Activated CD4-positive, alpha-beta T cell treated with anti-CD3 and anti-CD28 coated beads, Interleukin-2, amount 10 ng/mL, durations not matched to agents 24 days and 14 days (primary cell): ENCODE measurements at places on chromosomes 5 and 9. TPM values are rescaled to one million over a fixed set of nuclear protein-coding genes. Genes with fewer than 3 reads are reported as not detected.

Gene PCDHB9
- total RNA-seq, result not detected in 2 replicates

- no peak for DNase-seq
Measured at GRCh38 chr9:85511746-85512145, 230.0 kb downstream of the AGTPBP1 start.

DNA sequence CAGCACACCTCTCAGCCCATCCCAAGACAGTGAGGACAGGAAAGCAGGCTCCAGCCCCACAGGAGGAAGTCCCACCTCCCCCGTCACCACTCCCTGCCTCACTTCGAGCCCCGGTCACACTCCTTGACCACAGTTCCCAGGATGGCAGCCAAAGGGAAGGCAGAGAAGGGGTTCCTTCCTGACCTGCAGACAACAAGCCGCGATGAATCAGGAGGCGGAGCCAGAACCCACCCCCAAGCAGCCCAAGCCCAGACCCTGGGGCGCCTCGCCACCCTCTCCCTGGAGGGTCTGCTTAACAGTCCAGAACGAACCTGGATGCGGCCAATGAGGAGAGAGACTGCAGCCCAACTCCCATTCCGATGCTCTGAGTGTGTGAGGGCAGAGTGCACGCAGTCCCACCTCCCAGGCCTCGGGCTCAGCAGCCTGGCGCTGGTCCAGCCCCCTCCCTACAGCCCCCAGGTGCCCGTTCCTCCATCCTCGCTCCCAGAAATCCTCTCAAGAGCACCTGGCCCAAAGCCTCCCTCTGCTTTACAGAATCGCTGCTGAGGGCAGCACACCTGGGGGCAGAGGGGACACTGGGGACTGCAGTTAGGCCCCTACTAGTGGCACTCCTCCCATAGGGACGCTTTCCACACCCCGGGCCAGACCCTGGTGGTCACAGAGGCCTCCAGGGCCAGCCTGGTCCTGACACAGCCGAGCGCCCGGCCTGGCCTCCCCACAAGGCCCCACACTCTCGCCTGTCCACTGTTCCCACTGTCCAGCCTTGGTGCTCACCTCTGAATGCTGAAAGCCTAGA is 69.6 kb upstream of the LRRTM2 start:
- DNase-seq, result no peak

- no peak for DNase-seq
Measured at GRCh38 chr5:107873877-107874276, 203.1 kb upstream of the EFNA5 start.

GRCh38 chr9:68530618-68531017 is 10.1 kb downstream of the TMEM252 start:
- DNase-seq, result no peak

GRCh38 chr5:96470785-96471184 is 37.7 kb upstream of the PCSK1 start:
- DNase-seq, result no peak

- no peak for DNase-seq
Measured at GRCh38 chr5:149260761-149261160, 10.9 kb upstream of the AFAP1L1 start.

DNA sequence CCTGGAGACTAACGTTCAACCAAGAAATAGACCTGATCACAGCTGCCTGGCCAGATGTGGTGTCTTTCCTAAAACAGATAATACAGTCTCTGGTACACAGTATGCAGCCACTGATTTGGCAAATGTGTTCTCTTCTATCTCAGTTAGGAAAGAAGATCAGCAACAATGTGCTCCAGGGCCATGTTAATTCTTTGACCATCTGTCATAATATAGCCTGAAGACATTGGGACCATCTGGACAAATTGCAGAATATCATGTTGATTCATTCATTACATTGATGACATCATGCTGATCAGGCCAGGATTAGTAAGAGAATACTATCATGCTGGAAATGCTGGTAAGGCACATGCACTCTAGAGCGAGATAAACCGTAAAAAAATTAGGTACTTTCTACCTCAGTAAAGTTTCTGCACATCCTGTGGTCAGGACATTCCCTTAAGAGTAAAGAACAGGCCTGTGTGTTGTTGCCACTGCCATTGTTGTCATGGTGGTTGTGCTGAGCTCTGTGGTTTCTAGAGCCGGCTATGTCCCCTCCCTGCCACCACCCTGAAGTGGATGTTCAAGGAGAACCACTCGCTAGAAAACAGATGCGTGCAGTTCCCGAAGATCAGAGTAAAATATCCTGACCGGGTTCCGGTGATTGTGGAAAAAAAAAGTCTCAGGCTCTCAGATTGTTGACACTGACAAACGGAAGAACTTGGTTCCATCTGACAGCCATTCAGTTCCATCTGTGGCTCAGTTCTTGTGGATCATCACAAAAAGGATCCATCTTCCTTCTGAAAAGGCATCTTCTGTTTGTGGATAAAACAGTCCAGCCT is 6.4 kb upstream of the JMY start:
- DNase-seq, result peak; percentile 76

Gene MAPKAP1
- total RNA-seq, result 104 and 123 TPM in 2 replicates

DNA sequence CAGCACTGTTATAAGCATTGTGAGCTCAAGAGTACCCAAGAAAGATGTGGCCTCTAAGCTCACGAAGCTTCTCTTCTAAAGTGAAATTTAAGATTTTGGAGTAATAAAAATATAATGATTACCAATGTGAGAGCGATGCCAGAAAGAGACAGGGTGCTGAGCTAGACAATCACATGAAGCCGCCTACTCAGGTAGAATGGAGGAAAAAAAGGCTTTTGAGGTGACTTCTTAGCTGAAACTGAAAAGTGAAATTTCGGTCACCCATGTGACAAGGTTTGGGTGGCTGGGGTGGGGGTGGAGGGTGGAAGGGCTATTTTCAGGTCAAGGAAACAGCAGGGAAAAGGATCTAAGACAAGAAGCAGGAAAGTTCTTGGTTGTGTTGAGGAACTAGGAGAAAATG is 388.2 kb upstream of the WWC1 start:
- no peak for DNase-seq

Gene SLC12A7
- 32.1 and 33.4 TPM in 2 replicates for total RNA-seq

DNA sequence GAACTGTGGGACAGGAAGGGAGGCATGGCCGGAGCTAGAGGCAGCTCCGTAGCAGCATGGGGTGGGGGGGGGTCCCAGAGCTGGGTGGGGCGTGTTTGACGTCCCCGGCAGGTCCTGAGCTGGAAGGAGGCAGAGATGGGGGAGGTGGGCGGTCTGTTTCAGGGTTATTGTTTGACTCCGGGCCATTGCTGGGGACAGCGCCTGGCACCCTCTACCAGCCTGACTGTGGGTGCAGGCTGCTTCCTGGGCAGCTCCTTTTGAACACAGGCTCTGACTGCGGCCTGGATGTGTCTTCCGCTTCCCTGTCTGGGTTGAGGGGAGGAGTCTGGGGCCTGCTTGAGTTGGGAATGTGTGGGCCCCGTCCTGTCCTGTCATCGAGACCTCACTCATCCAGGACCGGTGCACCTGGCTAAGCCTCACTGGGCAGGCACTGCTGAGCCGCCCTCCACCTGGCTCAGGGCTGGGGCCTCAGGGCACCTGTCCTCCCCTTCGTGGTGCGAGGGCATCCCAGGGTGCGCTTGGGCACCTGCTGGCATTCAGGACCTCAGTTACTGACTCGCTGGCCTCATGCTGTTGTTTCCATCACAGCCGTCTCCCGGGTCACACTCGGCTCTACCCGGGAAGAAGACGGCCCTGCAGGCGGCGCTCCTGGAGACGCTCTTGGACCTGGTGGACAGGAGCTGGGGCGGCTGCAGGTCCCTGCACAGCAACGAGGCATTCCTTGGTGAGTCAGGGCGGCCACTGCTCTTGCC is 26.5 kb downstream of the CEP72 start:
- DNase-seq, result no peak

DNA sequence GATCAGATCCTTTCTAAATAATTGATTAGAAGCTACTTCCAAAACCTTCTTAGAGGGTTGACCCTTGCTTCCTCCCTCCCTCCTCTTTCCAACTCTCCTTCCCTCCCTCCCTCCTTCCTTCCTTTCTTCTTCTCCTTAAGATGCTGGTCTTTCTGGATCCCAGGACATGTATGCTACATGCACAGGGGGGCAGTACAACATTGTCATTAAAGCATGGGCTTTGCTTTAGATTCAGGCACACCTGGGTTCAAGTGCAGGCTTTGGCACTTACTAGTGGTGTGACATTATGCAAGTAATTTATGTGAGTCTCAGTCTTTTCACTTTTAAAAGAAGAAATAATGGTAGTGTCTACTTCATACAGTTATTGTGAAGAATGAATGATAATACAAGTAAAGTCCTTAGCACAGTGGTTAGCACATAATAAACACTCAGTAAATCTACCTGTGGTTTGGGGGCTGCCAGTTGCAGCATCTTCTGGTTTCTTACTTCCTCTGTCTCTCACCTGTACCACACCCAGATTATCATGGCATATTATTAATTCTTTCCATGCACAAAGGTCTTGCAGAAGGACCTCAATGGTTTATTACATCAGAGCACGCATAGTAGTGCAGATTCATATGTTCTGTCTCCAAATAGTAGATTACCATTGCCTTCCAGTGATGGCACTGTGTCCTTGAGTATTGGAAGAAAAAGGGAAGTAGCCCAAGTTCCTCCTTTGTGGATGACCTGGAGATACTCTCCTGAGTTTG is 154.1 kb downstream of the ARHGAP26 start:
- peak; percentile 63 for DNase-seq

DNA sequence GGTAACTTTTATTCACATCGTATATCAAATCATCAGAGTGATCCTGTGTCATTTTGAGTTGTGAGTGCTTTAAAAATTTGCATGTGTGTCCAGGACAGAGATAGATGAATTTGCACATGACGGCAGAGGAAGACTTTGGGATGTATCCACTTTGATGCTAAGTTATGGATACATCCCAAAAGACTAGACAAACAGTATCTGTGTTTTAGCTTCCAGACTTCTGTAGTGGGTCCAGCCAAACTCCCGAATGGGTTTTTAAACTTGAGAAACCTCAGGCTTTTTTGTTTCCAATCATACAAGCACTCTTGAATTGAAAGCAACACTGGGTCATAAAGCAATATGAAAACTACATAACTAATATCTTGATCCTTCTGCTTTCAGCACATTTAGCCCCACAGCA is 213.8 kb downstream of the C9orf152 start:
- DNase-seq, result no peak

DNA sequence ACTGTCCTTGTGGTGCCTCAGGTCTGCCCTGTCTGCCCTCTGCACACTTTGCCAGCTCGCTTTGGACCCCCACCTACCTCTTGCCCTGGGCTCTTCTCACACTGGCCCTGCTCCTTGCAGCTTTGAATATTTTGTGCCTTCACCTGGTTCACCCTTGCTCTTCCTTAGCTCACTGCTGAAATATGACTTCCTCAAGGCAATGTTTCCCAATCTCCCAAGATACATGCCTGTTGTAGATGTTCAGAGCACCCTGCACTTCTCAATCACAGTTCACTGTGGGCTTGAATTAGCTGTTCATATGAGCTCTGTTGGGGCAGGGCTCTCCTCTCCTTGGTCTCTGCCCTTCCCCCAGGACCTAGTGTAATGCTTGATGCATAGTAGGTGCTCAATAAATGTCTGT is 8.0 kb downstream of the AFAP1L1 start:
- DNase-seq, result no peak

DNA sequence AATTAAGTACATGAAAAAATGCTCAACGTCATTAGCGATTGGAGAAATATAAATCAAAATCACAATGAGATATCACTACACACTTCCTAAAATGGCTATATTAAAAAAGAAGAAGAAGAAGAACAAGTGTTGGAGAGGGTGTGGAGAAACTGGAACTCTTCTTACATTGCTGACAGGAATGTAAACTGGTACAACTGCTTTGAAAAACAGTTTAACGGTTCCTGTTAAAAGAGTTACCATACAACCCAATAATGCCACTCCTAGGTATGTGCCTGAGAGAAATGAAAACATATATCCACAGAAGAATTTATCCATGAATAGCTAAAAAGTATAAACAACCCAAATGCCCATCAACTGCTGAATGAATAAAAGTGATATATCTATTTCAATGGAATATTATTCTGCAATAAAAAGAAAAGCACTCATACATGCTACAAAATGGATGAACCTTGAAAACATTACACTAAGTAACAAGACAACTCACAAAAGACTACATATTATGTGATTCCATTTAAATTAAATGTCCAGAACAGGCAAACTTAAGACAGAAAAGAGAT is 9.0 kb downstream of the FEM1C start:
- DNase-seq, result no peak

DNA sequence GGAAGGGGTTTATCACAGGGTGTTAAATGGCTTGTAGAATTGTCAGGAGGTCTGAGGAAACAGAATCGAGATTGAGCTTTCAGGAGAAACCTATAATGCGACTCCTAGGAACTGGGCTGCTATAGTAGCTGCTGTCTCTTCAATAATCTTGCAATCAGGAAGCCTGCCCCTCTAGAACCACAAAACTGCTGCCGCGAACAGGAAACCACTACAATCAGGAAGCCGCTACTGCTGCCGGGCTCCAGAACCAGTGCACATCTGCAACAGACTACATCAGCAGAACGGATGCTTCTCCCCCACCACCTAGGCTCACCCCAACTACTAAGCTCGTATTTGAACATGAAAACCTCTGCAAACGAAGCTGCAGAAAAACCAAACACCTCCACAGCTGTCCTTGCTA is 31.6 kb downstream of the TNFSF8 start:
- peak; percentile 95 for DNase-seq

DNA sequence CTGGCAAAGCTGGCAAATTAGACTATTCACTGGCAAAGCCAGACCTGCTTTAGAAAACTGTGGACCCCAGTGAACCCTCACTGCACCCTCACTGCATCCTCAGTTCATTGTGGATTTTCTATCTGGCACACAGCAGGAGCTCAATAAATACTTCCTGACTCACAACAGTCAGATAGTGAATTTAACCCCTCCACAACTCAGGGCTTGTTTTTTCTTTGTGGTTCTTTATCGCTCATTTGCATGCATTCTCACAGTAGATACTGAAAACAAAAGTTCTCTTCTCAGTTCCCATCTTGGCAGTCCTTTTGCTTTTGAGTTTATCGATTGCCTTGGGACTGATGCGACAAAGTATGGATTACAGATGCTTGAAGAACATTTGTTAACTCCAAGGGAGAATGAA is 99.8 kb downstream of the ACTL7B start:
- peak; percentile 13 for DNase-seq

DNA sequence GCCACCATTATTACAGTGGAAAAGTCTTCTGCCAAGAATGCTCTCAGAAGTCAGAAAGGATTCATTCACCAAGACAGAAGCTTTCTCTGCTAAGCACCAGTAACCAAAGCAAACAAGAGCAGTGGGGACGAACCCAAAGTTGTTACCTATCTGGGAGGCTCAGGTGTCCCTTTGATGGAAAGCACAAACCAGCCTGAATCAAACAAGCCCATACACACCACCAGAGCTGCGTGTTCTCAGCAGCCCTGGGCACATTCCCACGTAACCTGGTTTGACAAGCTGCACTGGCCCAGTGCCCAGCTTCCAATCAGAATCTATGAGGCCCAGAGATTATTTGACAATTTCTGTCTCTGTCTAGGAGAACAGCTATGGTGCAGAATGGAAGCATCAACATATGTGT is 252.6 kb downstream of the ACTL7B start:
- DNase-seq, result no peak
